ENCODE measurements at places on chromosomes 13 and 19. TPM values are rescaled to one million over a fixed set of nuclear protein-coding genes. Genes with fewer than 3 reads are reported as not detected.
A peak's percentile ranks its signal among the peaks of the same experiment; 100 is the strongest.

DNA sequence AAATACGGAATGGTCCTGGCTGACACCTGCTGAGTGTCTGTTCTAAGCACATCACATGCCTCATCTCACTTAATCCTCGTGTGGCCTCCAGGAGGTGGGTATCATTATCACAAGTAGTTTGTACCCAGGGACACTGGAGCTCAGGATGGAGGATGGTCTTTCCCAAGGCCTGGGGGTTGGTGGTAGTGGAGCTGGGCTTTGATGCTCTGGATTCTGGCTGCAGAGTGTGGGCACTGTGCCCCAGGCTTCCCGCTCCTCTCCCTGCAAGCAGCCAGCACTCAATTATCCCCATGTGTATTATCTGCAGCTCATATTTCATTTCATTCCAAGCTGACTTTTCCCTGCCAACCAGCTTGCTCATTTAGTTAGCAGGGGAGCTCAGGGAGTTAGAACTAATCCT, 52.1 kb downstream of the SIAH3 start:
- DNase-seq, result no peak

- DNase-seq, result no peak
Observed at GRCh38 chr13:74306496-74306895, 172.3 kb upstream of the KLF12 start.

DNA sequence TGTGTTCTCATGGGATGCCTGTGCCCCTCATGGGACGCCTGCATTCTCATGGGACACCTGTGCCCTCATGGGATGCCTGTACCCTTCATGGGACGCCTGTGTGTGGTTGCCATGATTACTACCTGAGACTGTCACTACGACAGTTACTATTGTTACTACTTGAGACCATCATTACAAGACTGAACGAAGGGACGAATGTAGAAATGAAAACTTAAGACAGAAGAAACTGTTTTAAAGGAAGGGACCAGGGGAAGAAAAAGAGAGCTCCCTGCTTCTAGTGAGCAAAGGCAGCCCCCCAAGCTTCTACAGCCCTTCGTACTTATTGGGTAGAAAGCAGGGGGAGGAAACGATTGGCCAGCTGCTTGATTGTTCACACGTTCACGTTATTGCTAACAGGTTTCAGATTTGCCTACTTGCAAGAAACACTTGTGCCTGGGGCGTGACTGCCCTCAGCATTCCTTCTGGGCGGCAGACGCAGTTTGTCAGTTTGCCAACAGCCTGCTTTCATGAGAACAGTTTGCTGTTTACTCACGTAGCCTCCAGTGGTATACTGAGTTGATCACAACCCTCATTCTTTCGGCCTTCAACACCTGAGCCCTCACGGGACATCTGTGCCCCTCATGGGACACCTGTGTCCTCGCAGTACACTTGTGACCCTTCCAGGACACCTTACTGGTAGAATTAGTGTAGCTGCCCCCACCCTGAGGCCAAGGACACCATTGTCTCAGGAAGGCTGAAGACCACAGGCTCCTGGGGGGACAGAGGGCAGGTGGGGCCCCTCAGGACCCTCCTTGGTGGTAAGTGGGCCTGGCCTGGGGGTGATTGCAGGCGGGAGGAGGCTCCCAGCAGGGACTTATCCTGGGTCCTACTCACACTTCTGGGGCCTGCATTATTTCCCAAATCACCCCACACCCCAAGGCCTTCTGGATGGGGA, 2.5 kb upstream of the S1PR4 start:
- DNase-seq, result no peak

DNA sequence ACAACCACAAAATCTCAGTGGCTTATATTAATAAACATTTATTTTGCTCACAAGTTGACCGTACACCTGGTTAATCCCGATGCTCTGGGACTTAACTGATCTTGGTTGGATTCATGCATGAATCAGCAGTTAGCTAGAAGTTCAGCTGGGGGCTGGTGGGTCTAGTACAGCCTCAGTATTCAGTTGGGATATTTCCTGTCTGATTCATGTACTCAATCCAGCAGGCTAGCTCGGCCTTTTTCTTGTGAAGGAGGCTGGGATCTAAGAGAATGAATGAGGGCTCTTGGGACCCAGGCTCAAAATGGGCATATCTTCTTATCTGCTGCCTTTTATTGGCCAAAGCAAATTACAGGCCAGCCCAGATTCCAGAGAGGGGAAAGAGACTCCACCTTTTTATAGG, 178.8 kb downstream of the KCTD12 start:
- DNase-seq, result no peak

DNA sequence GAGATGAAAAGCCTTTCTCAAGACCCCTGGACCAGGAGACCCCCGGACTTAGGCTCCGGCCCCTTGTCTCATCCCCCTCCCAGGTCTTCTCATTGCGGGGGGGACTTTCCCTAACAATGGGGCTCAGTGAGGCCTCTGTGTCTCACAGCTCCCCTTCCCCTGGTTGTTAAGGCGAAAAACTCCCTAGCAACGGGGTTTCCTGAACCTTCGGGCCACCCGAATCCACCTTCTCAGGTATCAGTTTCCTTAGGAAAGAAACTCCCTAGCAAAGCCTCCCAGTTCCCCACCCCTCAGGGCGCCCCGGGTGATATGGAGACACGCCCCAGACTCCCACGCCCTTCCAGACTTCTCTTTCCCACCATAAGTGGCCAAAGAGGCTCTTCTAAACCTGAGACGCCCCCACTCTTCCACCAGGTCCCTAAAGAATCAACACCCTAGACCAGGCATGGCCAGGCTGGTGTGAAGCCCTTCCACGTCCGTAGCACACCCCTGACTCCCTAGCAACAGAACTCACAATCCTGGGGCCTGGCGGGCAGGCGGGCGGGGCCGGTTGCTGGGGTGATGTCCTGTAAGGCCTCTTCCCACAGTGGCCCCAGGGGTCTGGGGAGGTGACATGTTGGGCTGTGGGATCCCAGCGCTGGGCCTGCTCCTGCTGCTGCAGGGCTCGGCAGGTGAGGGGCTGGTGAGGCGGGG, at the start of gene TMEM190:
Gene TMEM190, plus strand, starts transcription at position 586 of the 693 bp plus-strand sequence. Its CDS starts 28 bp downstream, at position 614.
- DNase-seq, result no peak

DNA sequence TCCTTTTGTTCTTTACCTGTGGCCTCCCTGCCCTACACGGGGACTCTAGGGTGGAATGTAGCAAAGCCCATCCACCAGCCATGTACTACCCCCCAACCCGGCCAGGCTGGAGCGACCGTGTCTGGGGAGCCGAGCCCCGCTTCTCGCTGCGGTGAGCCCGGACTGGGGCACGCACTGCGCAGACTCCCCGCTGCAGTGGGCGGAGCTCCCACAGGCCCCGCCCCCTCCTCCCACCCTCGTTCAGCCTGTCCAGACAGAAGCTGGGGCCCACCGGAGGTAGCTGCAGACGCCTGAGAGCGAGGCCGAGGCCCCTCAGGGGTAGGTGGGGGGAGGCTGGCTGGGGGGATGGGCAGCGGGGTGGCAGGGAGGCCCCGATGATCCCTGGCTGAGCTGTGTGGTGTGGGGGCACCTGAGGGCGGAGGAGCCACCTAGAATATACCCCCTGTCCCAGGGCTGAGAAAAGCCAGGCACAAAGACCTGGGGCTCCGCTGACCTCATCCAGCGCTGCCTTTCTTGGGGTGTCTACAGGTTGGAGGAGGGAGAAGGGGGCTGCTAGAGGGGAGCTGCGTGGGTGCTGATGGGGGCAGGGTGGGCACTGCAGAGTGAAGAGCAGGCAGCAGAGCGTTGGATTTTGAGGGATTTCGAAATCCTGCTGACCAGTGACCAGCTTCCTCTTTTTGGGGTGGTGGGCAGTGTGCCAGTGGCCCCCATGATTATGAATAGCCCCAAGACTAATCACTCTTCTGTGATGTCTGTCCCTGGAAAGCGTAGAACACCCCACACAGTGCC, 17.3 kb downstream of the PLD3 start:
- no peak for DNase-seq

DNA sequence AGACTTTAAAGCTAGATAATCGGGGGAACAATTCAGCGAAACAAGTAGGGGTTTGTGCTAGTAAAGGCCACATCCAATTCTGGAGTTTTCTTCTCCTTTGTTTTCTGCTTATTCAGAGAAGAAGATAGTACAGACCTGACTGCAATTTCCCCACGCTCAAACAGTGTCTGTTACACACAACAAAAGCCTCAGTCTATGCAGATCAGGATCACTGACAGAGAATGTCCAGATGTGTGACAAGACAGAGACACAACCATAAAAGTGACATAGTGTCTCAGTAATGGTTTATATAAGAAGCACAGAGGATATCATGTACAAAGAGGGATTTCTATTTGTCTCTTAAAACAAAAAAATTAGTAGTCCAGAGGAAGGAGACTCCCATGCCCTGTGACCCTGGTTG, 70.7 kb upstream of the GTF3A start:
- DNase-seq, result no peak

DNA sequence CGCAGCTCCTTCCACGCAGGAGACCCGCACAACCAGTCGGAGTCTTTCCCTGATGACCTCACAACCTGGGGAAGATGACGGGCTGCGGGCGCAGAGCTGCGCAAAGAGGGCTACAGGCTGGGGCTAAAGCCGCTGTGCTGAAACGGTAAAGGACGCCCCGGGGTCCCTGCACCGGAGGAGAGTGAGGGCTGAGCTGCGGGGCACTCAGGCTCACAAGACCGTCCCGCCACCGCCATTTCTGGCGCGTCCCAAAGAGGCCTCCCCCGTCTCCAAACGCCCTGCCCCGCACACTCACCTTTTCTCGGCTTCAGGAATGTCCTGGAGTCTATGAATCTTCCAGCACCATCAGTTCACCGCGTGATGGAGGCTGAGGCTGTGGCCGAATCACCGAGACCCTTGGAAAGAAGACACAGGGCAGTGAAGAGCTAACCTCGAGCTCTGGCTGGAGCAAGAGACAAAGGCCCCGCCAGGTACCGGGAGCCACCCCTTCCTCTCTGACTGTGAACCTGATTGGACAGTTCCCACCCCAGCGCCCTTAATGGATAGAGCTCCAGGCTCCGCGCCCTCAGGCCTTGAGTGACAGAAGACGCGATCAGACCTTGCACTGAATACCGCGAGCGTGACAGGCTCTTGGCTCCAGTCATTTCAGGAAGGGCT, 41.8 kb upstream of the ZNF429 start:
- DNase-seq, result peak; percentile 76

DNA sequence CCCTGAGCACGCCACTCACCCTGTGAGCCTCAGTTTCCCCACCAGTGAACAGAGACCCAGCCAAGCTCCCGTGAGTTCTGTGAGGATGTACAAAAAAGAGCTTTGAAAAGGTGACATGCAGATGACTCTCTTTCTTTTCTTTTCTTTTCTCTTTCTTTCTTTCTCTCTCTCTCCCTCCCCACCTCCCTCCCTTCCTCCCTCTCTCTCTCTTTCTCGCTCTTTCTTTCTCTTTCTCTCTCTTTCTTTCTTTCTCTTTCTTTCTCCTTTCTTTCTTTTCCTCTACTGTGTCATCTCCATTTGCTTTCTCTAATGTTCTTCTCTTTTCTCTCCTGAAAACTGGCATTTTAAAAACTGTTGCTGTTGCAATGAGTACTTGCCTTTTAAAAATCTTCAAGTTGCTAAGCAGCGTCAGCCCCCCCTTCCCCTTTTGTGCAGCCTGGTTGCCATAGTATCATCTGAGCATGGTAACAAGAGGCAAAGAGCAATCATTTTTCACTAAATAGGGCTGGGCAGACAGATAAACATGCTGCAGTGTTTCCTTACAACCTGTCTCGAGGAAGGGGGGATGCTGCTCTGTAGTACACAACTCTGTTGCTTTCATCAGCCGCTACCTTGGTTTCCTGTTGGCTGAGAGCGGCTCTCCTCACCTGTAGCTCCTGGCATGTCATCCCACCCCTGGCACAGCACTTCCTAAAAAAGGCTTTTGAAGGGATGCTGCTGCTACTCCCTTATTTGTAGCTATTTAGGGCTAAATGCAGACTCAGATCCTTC, 108.7 kb upstream of the MBNL2 start:
- no peak for DNase-seq

- DNase-seq, result no peak
Observed at GRCh38 chr13:76380446-76381065, 505.6 kb downstream of the KCTD12 start.

DNA sequence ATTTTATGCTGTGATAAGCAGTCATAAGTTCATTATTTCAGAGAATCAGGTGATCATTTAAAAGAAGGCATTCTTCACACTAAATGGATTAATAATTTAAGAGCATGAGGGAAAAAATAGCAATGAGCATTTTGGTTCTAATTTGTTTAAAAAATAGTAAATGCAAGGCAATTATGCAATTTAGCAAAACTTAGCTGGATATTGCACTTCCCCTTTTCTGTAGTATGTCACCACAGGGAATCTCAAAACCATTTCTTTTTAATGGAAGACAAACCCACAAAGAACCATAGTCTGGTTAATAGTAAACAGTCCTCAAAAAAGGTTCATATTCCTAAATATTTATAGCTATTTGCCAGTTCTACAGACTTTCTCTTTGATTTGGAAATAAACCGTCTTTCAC, 30.2 kb downstream of the COG6 start:
- no peak for DNase-seq

GRCh38 chr13:71546881-71547280, 320.1 kb downstream of the DACH1 start:
- DNase-seq, result no peak

DNA sequence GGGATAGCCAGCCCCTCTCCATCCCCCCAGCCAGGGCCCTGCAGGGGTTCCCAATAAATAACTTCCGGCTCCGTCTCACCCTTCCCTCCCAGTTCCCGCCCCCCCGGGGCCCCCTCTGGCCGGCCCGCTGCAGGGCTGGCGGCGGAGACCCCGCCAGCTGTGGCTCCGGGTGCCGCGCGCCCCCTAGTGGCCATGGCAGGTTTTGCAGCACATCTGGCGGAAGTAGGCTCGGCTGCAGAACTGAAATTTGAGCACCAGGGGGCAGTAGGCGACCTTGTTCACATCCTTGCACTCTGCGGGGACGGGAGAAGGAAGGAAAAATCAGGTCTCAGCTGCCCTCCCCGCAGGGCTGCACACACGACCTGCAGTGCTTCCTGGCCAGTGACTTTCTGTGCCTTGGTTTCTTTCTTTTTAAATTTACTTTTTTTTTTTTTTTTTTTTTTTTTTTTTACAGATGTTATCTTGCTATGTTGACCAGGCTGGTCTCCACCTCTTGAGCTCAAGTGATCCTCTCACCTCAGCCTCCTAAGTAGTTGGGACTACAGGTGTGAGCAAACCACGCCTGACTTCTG, 3.6 kb upstream of the MYO1F start:
- DNase-seq, result peak; percentile 80

- no peak for DNase-seq
Observed at GRCh38 chr13:85500696-85501256, 298.4 kb downstream of the SLITRK6 start.

Gene CNN1
- not detected for total RNA-seq

Gene NFKBIB
- 106 TPM for total RNA-seq

Gene SIGLEC9
- total RNA-seq, result 1.1 TPM

Gene TNNT1
- not detected for total RNA-seq

Gene IRGC
- total RNA-seq, result not detected

Data from natural killer cell treated with Interleukin-12 subunit alpha and Interleukin-12 subunit beta and Interleukin-15 and Interleukin-18, amount 100 ng/mL, for 72 hours (primary cell).